ENCODE measurements at places on chromosomes 13 and 19. TPM values are rescaled to one million over a fixed set of nuclear protein-coding genes. Genes with fewer than 3 reads are reported as not detected.

Gene CCDC9
- total RNA-seq: 39.2 TPM

Gene KLK4
- total RNA-seq: not detected

Gene NMRK2
- total RNA-seq: not detected

Gene MUC16
- not detected for total RNA-seq

Gene GIPR
- total RNA-seq: 4.3 TPM

Gene ZNF266
- 28.2 TPM for total RNA-seq

Gene ZNF541
- 0.05 TPM for total RNA-seq

Gene APOC1
- total RNA-seq: 1.2 TPM

Gene ICAM5
- total RNA-seq: 1.9 TPM

Gene SLC10A2
- not detected for total RNA-seq

Gene SAMD4B
- total RNA-seq: 71.8 TPM

Data from activated T-helper 1 cell treated with anti-CD3 and anti-CD28 coated beads, Interleukin-12 subunit alpha, Interleukin-12 subunit beta, Interleukin-2, Interleukin-4 antibody, amounts not matched to agents 30 ng/mL and 10 ng/mL and 1 ng/mL, durations not matched to agents 14 hours and 24 hours and 36 hours (primary cell).